DMS79 treated with DMSO at 0.1 percent for 48 hours (cell line): ENCODE measurements at places on chromosomes 3 and 15.

GRCh38 chr15:89018207-89018606 is 70.0 kb upstream of the ABHD2 start:
- no peak for DNase-seq

DNA sequence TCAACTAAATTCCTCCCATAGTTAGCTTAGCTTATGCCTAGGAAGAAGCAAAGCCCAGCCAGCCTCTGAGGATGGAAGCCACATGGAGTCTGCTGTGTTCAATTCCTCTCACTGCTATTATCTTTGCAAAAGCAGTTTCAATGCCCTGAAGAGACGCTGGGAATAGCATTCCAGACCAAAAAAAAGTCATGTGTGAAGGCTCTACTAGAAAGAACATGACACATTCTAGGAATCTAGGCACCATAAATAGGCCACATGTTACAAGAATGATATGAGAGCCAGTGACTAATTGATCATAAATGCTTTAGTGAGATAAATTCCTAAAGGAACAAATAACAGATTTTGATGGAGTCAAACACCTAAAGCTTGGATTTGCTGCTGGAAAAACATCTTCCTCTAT is 800.8 kb downstream of the TUSC7 start:
- no peak for DNase-seq

- no peak for DNase-seq
Measured at GRCh38 chr15:99605990-99606389, 40.2 kb downstream of the MEF2A start.

DNA sequence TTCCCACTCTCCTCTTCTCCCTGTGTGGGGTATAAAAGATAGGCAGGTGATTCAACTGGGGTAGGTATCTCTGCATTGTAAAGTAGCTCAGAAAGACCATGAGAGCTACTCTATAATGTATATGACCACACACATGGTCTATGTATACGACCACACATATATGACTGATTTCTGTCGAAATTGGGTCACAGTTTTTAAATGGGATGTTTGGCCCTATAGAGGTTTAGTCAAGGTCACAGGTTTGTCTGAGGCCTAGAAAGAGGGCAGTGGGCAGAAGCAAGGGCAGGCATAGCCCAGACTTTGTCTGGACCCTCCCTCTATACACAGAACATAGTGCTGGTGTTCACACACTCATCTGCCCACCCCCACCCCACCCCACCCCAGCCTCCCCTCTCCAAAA is 4.4 kb downstream of the LAMP3 start:
- DNase-seq: no peak

DNA sequence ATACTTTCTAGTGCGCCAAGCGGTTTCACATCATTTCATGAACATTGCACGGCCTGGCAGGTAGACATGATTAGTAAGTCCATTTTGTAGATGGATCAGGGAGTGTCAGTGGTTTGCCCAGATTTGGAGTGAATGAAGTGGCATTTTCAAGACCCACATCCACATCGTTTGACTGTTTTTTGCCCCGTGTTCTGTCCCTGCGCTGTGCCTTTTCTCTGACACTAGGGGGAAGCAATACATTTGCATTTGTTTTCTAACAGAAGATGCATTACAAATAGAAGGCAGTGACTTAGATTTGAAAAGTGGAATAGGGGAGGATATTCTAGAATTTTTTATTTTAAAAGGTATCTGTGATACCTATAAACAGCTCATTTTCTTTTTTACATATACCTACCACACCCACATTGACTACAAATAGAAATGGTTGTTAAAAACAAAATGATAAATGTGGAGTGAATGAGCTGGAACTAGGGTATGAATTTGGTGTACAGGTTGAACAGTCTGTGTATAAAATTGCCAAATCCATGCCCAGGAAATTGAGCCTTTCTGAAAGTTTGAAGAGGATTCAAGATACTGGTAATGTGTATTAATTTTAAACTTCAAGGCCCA is 98.0 kb downstream of the USP13 start:
- no peak for DNase-seq

- no peak for DNase-seq
Measured at GRCh38 chr3:52973806-52974205, 72.1 kb downstream of the SFMBT1 start.
